Kidney tubule cell (primary cell): ENCODE measurements at places on chromosomes 1 and 21.
A peak's percentile ranks its signal among the peaks of the same experiment; 100 is the strongest.

DNA sequence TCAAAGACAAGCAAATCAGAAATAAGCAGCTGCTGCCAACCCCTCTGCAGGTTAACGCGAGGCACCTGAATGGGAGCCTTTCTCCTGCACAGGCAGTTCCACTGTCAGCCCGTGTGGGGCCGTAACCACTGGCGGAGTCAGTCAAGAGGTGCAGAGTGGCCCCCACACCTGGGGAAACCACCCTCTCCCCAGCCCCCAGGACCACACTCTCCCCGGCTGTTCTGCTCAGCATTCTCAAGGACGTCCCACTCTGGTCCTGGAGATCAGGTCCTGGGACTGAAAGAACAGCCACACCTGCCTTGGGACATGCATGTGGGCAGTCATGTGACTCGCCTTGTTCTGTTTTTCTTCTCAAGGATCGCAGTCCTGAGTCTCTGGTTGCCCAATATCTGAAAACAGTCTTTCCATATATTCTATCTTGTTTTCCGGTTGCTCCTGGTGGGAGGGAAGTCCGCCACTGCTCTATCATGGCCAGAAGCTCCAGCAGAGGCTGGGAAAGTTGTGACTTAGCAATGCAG is 252.5 kb downstream of the PTPRU start:
- no peak for DNase-seq

GRCh38 chr1:180542838-180543145 is 16.0 kb upstream of the OVAAL start:
- peak; percentile 50 for DNase-seq

GRCh38 chr1:5566924-5567323 is 425.3 kb downstream of the NPHP4 start:
- DNase-seq = no peak

- DNase-seq = no peak
These were observed 198.5 kb upstream of the FMN2 start for GRCh38 chr1:239893127-239893731.

DNA sequence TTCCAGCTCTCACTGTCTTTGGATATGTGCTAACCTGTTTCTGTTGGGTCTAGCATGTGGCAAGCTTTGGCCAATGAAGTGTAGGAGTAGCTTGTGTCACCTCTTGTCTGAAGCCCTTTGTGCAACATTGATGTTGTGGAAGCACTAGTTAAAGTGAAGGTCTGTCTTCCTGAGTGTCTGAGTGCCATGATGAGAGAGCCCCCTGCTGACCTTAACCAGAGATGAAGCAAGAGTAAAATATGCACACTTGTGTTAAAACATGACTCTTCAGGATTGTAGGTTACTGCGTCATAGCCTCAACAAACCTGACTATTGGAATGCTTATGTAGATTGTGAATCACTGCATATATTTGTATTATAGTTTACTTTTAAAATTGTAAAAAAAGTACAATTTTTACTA is 103.7 kb downstream of the NCAM2 start:
- DNase-seq = peak; percentile 1

DNA sequence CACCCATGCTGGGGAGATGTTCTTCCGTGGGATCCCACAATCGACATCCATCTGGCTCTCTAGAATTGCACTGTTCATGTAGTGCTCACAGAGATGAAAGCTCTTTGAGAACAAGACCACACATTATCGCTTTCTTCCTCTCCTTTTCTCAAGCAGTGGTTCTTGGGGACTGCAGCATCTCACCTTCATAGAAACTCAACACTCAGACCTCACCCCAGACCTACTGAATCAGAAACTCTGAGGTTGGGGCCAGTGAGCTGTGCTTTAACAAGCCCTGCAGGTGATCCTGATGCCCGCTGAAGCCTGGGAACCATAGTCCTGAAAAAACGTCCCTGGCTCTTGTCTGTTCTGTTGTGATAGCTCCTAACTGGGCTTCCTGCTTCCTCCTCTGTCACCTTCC is 251.3 kb upstream of the FGGY start:
- no peak for DNase-seq

- DNase-seq = no peak
These were observed 208.1 kb upstream of the VAMP3 start for GRCh38 chr1:7562729-7563605.

DNA sequence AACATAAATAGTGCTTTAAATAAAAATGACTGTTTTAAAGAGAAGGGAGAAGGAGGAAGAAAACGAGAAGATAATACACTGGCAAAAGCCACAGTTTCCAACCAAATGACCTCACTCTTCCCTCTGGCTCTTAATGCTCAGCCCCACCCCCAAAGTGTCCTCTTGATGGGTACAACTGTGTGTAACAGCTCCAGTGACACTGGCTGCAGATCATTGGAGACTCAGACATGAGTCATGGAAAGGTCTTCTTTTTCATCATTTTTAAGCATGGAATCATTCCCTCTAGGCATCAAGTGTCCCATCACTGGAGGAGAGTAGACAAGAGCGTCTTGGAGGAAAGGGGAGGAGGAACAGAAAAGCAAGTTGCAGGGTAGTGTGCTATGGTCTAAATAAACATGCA is 333.0 kb downstream of the PAPPA2 start:
- DNase-seq = peak; percentile 76

DNA sequence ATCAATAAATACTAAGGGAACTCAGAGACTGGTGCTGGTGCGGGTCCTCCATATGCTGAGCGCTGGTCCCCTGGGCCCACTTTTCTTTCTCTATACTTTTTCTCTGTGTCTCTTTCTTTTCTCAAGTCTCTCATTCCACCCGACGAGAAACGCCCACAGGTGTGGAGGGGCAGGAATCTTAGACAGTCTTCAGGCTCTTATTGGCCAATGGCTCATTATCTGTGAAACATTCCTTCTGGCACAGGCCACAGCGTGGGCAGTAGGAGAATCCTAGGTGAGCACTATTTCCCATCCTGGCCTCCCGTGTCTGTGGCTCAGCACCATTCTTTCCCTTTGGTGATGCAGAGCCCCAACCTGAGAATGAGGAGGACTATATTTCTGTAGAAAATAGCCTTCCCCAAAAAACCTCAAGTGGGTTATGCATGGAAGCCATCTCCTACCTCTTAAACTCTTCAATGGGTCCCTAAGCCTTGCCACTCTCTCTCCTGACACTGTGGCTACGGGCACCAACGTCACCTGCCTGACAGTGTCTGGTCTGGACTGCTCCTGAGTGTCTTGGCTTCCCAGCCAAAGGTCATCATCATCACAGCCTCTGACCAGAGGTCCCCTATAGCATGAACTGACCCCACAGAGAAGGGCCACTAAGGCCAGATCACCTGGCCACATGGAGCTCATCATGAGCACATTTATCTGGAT is 6.2 kb upstream of the SLAMF1 start:
- no peak for DNase-seq

DNA sequence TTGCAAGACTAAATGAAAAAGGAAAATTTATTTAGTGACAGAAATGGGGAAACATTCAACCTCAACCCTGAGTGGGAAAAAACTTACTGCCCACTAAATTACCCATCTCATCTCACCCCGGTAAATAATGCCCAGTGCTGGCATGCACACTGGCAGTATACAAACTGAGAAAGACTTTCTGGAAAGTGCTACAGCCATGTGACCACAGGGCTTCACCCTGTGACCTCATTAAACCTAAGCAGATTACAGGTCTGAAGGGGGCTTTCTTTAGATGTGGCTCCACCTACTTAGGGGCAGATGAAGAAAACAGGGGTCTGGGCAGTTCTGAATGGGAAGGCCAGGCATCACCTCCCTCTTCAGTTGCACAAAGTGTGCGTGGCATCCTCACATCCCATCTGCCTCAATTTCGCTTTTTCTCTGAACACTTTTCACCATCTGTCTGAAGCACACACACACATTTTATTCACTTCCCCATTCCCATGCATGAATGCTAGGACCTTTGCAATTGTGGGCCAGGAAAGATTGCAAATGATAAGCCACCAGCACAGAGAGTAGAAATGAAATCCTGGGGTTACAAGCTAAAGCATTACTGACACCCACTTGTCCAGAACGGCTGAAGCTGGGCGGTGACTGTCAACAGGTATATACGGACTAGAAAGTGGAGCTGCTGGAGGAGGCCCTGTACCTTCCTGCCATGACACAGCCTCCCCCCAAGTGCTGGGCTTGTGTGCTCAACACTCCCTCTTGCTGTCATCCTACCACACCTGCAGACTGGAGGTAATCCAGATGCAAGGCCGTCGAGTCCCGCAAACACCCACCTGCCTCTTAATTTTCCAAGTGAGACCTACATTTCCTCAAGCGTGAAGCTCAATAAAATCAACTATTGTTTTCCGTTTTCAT is 2.7 kb downstream of the NADK start:
- DNase-seq = no peak

GRCh38 chr21:35206141-35207125 is 157.3 kb upstream of the RUNX1 start:
- peak; percentile 52 for DNase-seq

- no peak for DNase-seq
These were observed 3.3 kb downstream of the NCSTN start for GRCh38 chr1:160346463-160346862.
